ENCODE measurements at places on chromosomes 12 and 14.

DNA sequence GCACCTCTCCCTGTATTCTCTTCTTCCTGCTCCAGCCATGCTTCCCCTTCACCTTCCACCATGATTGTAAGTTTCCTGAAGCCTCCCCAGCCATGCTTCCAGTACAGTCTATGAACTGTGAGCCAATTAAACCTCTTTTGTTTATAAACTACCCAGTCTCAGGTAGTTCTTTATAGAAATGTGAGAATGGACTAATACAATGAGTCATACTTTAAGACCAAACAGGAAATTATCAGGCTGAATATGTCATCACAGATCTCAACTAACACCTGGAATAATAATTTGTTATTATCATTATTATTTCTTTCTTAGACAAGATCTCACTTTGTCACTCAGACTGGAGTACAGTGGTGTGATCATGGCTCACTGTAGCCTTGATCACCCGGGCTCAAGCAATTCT is 85.4 kb downstream of the KCNMB4 start:
- DNase-seq, result no peak

DNA sequence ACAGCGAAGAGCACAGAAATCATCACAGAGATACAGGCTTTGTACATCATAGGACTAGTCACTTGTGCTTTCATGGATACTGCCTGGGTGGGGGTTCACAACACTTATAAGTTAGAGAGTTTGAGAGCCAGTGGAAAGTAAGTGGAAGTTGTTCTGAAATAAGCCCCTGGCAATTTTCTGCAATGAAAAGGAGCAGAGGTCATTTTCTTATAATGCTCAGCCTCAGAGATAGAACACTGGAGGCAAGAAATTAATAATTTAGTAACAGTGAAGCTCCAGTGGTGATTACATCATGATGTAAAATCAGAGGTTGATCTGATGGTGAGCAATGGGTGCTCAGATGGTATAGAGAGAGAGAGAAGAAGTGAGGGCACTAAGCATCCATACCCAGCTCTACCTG is 5.8 kb downstream of the KRT6A start:
- no peak for DNase-seq

DNA sequence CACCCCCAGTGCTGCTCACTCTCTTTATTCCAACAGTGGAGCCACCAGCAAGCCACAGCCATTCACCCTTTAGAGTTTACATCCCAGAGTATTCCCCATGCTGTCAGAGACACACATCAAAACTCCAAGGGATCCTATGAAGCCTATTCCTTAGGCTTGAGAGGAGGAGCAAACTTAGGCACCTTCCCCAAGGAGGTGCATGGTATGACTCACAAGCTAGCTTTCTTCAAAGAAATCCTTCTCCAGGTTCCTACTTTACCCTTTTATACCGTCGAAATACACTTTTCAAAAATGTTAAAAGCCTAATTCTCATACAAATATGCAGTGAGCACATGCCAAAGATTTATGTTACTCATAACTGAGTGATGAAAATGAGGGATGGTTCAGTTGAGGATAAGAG is 175.4 kb downstream of the ETNK1 start:
- DNase-seq, result no peak

DNA sequence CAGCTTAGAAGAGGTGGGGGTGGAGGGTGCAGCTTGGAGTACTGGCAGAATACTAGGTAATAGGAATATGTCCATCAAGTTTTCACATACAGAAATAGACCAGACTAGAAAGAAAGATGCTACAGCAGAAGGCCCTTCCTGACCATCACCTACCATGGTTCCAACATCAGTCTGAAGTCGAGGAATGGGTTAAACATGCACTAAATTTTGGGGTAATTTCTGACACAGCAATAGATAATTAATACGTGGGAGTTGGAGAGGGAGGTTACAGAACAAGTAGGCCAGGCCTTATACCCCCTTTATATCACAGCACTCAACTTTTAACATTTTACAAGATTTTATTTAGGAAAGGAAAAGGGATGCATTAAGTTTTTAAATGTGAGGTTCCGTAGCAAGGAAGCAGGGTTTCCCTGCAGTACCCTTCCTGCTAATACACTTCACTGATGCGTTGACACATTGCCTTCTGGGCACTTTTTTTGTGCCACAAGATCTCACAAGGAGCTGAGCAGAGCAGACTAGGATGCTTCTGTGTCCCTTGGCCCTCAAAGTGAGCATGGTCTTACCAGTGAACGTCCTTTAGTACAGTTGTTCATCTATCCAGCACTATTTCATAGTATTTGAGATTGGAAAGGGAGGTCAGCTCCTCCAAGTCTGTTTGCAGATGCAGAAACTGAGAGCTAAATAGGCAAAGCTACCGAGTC is 50.8 kb downstream of the EID3 start:
- no peak for DNase-seq

- no peak for DNase-seq
These were observed 97.4 kb downstream of the TSPAN8 start for GRCh38 chr12:71060426-71060825.

DNA sequence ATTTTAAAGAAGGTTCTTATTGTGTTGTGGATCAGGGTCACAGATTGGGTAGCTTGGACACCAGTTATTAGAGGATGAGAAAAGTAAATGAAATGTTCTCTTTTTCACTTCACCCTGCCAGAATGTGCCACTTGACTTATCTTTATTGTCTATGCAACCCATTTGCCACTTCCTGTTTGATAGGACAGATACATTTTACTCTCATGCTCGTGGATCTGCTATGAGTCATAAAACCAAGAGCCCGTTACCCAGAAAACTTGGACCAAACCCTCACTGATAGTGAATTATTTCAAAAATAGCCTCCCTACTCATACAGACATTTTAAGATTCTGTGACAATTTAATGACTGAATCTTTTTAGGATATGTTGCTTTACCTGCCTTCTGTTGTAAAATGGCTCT is 1.8 kb downstream of the ISCA2 start:
- peak; percentile 65 for DNase-seq

- peak; percentile 43 for DNase-seq
These were observed 96.1 kb downstream of the PLXNC1 start for GRCh38 chr12:94244165-94245133.

- DNase-seq, result no peak
These were observed 79.7 kb upstream of the PPP2R5C start for GRCh38 chr14:101681795-101682194.

DNA sequence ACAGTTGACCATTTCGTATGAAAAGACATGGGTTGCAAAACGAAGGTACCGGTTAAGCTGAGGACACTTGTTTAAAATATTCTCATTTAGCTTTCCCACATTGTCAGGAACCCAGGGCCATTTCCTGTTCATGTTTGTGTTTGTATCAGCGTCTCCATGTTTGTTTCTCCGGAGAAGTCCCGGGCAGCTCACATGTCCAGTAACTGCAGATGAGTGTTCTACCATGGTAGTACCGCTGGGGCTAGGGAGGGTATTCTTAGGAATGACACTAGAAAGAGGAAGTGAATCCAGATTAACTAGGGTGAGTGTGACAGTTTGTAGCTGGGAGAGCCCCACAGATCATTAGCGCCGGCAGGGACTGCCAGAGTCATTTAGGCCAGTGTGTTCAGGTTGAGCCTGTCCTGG is 50.0 kb upstream of the EVL start:
- peak; percentile 32 for DNase-seq

- DNase-seq, result no peak
These were observed 398.3 kb downstream of the BCAT1 start for GRCh38 chr12:24550609-24551008.

GRCh38 chr14:34027990-34028495 is 77.2 kb upstream of the EGLN3 start:
- no peak for DNase-seq

DNA sequence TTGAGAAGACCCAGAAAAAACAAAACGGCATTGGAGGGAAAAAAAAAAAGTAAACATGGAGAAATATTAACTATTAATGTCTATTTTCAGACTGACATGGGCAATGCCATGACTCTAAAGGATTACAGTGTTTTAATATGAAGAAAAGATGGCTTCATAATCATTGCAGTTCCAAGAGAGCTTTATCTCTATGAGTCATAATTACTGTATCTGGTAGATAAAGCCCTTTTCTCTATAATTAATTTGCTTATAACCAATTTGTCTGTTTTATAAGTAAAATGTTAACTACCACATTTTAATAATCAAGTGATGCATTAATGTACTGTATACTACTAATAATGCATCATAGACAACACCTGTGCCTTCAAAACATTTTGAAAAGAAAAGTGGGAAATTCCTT is 59.7 kb downstream of the CLIP1 start:
- no peak for DNase-seq

Measured in CD4-positive, alpha-beta T cell treated with Interleukin-4 for 1 hour (primary cell).